ENCODE measurements at places on chromosomes 7 and 10.
A peak's percentile ranks its signal among the peaks of the same experiment; 100 is the strongest.

- no peak for DNase-seq
These were observed 227.1 kb downstream of the TEX36 start for GRCh38 chr10:125455855-125456254.

- DNase-seq = no peak
These were observed 129.7 kb downstream of the MARCHF5 start for GRCh38 chr10:92420546-92421275.

- no peak for DNase-seq
These were observed 120.0 kb downstream of the ADAM12 start for GRCh38 chr10:126268013-126268920.

DNA sequence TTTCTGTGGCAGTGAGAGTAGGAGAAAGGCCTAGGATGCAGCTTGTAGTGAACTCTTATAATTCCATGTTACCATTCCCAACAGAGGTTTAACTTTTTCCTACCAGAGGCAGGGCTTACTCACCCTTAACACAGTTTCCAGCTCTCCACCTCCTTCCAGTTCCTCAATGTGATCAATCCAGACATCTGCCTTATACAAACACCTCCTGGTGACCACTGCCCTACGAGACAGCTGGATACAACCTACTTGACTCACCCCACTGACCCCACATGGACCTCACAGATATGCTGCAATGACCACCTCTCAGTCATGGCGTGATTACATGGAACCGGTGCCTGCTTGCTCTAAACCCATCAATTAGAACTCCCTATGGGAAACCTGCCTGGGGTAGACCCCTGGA, 326.5 kb downstream of the TNS3 start:
- no peak for DNase-seq

GRCh38 chr7:25619963-25620799, 391.9 kb upstream of the NPVF start:
- no peak for DNase-seq

DNA sequence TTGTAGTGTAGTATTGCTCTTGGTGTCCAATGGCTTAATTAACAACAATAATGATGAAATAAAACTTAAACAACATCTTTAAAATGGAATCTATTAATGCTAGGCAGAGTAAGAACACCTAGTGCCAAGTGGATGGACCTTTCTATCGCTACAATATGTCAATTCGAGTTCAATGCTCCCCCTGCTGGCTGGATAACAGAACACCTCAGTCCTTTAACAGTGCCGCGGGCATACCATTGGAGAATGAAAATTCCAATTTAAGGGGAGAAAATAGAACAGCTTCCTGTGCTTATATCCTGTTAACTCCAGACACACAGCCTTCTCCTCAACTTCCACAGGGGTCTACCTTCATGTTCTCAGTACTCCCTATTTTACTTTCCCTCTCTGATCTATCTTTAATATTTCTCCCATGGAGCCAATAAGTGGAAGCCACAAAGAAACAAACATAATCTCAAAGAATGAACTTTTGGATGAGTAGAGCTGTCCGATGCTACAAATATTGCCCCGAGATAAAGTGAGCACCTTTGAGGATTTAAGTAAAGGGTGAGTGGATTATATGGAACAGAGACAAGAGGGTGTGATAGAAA, 41.4 kb downstream of the COL1A2 start:
- no peak for DNase-seq

- no peak for DNase-seq
These were observed 38.1 kb upstream of the HBP1 start for GRCh38 chr7:107130487-107131220.

DNA sequence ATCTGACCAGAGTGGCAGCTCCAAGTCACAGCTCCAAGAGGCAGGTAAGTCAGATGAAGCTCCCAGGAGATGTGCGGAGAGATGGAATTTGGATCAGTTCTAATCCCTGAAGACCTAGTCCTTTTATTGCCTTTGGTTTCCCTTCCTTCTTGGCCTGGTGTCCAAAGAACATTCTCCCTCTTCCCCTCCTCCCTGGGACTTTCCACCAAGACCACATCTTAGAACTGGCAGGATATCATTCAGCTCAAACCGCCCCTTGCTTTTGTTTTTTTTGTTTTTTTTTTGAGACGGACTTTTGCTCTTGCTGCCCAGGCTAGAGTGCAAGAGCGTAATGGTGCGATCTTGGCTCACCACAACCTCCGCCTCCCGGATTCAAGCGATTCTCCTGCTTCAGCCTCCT, 190.8 kb downstream of the GFRA1 start:
- no peak for DNase-seq

DNA sequence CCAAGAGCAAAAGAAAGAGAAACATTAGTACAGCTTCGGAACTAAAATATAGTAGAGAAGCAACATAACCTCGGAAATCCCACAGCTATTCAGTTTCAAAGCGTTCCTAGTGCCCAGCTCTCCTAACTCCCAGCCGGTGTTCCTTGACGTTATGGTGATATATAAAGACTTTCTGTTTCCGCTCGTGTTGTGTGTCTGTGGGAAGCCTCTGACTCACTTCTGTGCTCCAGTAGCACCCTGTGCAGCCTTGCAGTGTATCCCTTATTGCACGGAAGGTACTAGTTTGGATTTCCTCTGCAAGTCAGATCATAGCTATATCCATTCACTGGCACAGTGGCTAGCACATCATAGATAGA, 535 bp downstream of the ASAH2B start:
- no peak for DNase-seq

DNA sequence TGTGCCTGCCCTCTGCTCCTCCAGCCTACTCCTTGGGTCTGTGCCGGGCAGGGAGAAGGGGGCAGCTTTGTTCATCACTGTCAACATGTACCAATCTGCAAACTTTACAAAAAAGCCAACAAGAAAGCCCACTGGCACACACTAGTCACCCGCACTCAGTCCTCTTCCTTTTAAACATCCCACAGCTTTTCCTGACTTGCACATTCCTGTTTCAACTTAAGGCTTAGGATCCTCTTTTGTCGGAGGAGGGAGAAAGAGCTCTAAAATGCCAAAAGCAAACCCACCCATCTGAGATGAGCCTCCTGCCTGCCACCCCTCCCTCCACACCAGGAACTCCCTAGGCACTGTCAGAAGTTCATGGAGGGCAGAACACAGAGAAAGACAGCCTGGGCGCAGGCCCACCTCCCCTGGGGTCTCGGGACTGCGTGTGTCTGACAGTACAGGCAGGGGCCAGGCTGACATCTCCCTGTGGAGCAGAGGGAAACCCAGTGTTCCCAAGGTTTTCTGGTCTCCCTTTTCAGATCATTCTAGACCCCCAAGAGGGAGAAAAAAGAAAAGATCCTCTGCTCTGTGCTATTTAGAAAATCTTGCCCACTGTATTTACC, 5.4 kb downstream of the PDIA4 start:
- DNase-seq = no peak

DNA sequence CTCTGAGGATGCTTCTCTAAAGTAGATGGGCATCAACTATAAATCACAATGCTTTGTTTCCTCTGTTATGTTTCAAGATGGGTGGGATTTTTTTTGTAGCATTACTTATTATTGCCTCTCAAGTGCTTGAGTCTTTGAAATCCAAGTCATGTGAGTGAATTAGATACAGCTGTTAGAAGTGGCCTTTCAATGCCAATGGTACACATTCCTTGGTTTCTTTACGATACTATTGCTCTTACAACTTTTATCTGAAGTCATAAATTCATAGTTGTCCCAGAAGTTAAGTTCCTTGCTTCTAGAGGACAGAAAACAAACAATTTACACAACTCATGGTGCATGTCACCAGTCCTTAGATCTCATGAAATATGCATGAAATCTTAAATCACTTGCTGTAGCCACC, 15.5 kb downstream of the CFTR start:
- DNase-seq = no peak

DNA sequence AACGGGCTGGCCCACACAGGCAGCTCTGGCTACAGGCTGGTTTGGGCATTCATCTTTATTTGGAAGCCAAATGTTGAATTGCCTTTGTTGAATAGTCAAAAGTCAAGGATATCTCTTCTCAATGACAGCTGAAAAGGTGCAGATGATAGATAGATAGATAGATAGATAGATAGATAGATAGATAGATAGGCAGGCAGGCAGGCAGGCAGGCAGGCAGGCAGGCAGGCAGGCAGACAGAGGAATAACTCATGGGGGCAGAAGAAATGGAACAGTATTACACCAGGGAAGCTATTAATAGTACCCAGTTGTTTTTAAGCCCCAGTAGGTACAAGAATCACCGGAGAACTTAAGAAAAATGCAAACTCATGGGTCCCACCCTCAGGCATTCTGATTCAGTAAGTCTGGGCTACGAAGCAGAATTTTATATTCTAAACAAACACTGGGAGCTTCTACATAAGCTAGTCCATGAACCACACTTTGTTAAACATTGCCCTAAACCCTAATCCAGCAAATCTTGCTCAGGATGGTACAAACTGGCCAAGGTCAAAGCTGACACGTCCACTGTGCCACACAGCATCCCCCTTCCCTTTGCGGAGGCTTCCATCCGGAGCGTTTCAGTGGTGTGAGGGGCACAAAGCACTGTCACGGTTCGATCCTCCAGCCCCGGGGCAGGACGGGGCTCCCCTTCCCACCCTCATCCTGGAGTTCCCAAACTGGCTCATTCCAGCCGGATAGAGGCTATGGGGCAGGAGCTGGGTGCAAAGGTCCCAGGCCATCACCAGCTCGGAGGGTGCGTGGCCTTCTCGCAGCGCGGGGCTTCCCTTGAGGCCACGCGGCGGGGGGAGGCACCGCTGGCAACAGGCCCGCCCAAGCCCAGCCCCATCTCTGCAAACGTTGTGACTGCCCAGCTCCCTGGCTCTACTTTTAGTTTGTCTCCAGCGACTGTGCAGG, 6.7 kb downstream of the PRKAG2 start:
- no peak for DNase-seq

DNA sequence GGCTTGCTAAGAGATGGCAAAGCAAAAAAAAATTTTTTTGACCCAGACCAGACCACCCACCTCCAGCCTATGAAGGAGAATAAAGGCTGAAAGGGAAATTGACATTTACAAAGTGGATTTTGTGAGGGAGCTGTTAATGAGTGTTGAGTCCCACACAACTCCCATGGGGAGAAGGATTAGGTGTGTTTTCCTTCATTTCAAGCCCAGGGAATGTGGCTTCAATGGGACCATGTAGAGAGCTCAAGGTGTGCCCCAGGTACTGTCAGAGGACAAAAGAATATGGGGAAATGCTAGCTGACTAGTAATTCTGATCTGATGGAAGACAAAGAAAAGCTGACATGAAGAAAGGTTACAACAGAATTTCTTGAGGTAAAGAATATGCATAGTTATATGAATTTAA, 48.8 kb upstream of the COL1A2 start:
- DNase-seq = no peak

GRCh38 chr7:42726066-42726785, 185.6 kb downstream of the C7orf25 start:
- DNase-seq = no peak

GRCh38 chr10:14601872-14602725, 172.6 kb downstream of the FAM107B start:
- no peak for DNase-seq

DNA sequence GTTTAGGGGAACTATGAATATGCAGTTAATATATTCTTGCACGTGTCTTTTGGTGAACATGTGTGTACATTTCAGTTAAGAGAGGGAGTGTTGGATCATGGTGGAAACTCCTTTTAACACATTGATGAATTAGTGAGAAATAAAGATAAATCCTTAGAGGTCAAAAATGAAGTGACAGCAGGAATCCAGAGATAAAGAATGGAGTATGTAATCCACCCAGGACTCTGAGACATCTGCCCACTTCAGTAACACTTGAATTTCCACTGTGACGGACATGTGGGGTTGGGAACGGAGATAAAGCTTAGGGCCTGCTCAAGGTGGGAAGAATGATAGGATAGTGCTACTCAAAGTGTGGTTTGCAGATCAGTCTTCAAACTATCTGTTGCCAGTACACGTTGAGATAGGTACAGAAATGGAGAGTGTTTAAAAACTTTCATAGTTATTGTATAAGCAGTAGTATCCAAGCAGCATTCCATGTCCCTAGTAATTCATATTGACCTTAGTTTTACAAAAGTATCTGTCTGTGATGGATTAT, 6.6 kb upstream of the RELN start:
- no peak for DNase-seq

DNA sequence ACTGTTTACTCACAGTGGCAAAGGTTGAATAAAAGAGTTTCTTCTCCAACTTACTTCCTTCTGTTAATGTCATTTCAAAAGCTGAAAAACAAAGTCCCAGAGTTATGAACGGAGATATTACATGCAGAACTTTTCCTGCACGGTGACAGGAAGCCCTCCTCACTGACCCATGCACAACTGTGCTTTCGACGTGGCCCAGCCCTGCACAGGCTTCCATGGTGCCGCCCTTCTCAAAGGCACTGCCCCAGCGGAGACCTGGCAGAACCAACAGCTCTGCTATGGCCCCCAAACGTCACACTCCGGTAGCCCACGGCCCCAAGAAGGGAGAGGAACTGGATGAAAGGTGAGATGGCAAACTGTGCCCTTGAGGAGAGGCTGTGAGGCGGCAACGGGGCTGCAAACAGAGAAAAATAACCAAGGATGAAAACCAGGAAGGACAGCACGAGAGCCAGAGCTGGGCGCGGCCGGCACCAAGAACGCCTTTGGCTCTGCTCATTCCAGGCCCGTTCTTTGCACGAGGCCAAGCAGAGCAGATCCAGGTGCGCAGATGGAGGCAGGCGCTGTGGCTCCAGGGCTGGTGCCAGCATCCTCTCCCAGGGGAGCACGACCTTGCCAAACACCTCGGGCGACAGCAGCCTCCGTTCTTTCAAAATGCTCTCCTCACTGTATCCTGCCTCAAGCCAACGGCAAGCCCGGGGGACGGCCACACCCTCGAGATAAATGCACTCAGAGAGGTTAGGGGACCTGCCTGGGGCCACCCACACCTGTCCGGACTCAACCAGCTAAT, 7.0 kb upstream of the FUOM start:
- peak; percentile 61 for DNase-seq

- DNase-seq = no peak
These were observed 158.0 kb downstream of the HDAC9 start for GRCh38 chr7:18653381-18654155.

Data from DMS79 (cell line).